SK-N-SH (cell line): ENCODE measurements at places on chromosomes 5 and 9.

DNA sequence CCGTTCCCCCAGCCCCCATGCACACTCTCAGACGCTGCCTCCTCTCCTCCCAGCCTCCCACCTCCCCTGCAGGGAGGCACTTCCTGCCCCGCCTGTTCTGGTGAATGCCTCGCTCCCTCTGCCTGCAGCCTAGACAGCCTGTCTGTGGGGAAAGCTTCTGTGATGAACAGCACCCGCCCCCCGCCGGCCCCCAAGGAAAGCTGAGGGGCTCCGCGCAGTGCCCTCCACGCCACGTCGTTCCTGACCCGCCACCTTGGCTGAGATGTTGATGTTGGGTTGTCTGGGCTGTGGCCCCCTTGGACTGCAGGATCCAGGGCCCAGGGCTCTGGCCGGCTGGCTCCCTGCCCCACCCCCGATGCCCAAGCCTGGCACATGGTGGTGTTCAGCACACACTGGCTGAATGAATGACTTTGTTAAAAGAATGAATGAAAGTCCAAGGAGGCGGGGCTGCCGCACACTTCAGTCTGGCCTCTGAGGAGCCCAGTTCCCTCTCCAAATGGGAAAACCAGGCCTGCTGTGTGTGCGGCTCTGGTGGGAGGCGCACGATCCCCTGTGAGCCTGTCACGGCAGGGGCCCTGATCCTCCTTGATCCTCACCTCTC is 2.1 kb upstream of the MYMK start:
- peaks cover 81% of the 10 kb centered on the region for H3K4me1 ChIP-seq
- H3K4me3 ChIP-seq: no peak overlapping the region
- no peaks in the 10 kb centered on the region for H3K27me3 ChIP-seq
- no peak overlapping the region for H3K27ac ChIP-seq

DNA sequence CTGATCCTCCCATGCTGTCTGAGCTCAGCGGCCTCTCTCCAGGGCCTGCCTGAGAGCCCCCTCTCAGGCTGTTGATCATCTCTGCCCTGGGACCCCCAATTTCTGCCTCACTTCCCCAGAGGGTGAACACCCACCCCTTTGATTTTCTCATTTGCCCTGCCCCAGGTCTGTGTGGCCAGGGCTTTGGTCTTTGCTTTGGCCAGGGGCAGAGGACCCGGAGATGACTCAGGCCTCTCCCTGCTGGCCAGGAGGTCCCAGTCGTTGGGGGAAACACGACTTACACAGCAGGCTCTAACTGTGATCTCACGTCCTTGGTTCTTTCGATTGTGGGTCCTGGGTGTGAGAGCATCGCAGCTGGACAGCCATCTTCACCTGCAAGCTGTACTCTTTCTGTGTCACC is 1.1 kb upstream of the ADAMTS2 start:
- H3K4me1 ChIP-seq: peaks cover 32% of the 10 kb centered on the region; the same call in 1 of the 2 replicates
- no peak overlapping the region; the same call in 1 of the 2 replicates for H3K27ac ChIP-seq
- no peaks in the 10 kb centered on the region for H3K36me3 ChIP-seq

DNA sequence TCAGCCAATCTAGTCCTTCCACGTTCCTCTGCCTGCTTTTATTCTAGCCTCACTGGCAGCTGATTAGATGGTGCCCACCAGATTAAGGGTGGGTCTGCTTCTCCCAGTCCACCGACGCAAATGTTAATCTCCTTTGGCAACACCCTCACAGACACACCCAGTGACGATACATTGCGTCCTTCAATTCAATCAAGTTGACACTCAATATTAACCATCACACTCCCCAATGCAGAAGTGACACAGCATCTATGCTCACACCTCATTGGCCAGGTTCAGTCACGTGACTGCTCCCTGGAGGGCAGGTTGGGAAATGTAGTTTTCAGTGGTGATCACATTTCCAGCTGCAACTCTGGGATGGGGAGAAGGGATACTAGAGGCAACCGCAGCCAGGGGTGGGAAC is 13.0 kb downstream of the SUSD3 start:
- no peaks in the 10 kb centered on the region for H3K36me3 ChIP-seq
- peak overlapping the region; percentile 77; the same call in 1 of the 2 replicates for H3K27ac ChIP-seq
- H3K4me3 ChIP-seq: no peak overlapping the region
- H3K4me1 ChIP-seq: no peaks in the 10 kb centered on the region
- peak; percentile 69 for DNase-seq

- H3K27me3 ChIP-seq: no peaks in the 10 kb centered on the region
- H3K4me1 ChIP-seq: no peaks in the 10 kb centered on the region
- no peaks in the 10 kb centered on the region for H3K36me3 ChIP-seq
- DNase-seq: no peak
- H3K4me3 ChIP-seq: no peak overlapping the region
Observed at GRCh38 chr5:90000351-90000750, 409.2 kb downstream of the CETN3 start.

DNA sequence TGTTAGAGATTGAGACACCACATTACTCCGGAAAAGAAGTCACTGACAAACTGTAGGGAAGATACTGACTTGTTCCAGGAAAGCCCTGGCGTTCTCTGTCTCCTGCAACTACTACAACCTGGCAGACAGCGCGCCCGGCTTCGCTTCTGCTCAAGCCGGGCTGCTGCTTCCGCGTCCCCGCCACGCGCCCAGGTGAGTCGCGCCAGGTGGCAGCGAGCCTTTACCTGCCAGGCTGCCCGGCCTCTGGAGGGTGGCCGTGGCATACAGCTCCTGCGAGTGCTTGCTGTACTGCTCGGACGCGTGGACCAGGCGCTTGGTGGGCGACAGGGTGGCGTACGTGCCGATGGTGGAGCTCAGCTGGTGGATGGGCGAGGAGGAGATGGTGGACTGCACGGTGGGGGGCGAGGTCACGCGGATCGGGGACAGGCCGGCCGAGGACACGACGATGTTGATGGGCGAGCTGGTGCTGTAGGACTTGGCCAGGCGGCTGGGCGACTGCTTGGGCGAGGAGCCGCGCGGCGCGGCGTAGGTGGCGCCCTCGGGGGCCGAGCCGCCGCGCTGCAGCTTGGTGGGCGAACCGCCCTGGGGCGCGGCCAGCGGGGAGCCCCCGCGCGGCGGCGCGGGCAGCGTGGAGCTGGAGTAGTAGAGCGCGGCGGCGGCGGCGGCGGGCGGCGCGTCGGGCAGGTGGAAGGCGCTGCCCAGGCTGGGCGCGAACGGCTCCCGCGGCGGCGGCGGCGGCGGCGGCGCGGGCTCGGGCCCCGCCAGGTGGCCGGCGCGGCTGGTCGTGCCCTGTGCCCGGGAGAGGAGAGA is 519.6 kb downstream of the CTNND2 start:
- no peak overlapping the region for H3K4me3 ChIP-seq
- H3K4me1 ChIP-seq: no peaks in the 10 kb centered on the region
- H3K36me3 ChIP-seq: no peaks in the 10 kb centered on the region
- peaks cover 37% of the 10 kb centered on the region for H3K27me3 ChIP-seq

DNA sequence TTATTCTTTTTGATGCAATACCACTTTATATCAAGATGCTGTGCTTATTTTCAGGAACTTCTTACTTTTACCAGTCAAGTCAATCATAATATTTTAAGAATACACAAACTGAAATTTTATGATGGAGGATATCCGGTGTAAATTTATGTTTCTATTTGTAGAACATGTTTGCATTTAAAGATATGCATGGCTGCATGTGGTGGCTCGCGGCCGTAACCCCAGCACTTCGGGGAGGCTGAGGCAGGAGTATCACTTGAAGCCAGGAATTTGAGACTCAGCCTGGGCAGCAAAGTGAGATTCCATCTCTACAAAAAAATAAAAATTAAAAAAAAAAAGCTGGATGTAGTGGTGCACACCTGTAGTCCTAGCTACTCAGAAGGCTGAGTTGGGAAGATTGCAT is 73.5 kb upstream of the ALDH1A1 start:
- H3K4me1 ChIP-seq: no peaks in the 10 kb centered on the region
- DNase-seq: no peak
- H3K4me3 ChIP-seq: no peak overlapping the region
- H3K36me3 ChIP-seq: no peaks in the 10 kb centered on the region

DNA sequence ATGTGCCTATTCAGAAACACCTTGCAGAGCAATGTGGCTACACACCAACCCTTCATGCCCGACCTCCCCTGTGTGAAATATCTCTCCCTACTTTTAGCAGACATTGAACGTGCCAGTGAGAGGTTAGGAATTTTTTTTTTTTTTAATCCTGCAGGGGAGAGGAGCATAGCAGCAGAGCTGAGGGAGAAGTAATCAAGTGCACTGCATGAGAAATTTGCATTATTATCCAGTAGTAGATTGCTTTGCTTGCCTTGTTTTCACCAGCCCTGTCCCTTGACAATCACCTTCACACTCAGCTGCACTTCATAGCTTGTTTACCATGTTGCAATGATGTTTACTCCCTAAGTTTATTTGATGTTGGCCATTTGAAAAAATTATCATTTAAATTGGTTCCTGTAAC is 489.6 kb upstream of the ZNF608 start:
- no peak overlapping the region for H3K4me3 ChIP-seq
- H3K27me3 ChIP-seq: no peaks in the 10 kb centered on the region
- 0 out of 2 replicates have a peak, but pooled peaks cover 3% of the 10 kb centered on the region for H3K4me1 ChIP-seq
- no peak overlapping the region for H3K27ac ChIP-seq
- no peak for DNase-seq

GRCh38 chr5:4233671-4234070 is 638.0 kb downstream of the IRX1 start:
- no peak for DNase-seq
- H3K4me3 ChIP-seq: no peak overlapping the region
- no peaks in the 10 kb centered on the region for H3K27me3 ChIP-seq

GRCh38 chr9:99221266-99221620 is 499 bp downstream of the ALG2 start:
- H3K36me3 ChIP-seq: peaks cover 42% of the 10 kb centered on the region
- H3K27me3 ChIP-seq: no peaks in the 10 kb centered on the region
- H3K4me1 ChIP-seq: peaks cover 11% of the 10 kb centered on the region
- no peak for DNase-seq
- peak overlapping the region; percentile 99 for H3K27ac ChIP-seq
- H3K4me3 ChIP-seq: peak overlapping the region; percentile 99

DNA sequence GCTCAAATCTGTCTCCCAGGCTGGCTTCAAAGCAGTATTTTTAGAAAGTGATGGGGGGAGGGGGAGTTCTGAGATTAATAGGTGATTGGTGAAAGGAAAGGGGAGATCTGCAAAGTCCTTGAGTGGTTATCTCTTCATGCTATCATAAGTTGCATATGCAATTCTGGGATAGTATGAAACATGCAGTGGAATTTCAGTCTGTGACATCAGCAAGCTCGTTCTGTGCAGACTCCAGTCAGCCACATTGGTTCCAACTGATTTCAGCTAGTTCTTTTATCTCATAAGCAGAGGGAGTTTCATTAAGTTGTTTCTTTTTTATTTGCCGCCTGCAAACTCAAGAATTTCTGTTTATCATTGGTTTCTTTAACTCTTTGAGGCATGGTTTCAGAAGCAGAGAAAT is 180.5 kb upstream of the SH3GL2 start:
- peaks cover 3% of the 10 kb centered on the region; the same call in 1 of the 2 replicates for H3K36me3 ChIP-seq
- no peaks in the 10 kb centered on the region for H3K4me1 ChIP-seq
- H3K27me3 ChIP-seq: no peaks in the 10 kb centered on the region

GRCh38 chr9:121612511-121612998 is 38.9 kb upstream of the DAB2IP start:
- H3K36me3 ChIP-seq: no peaks in the 10 kb centered on the region
- H3K27ac ChIP-seq: no peak overlapping the region
- no peaks in the 10 kb centered on the region for H3K27me3 ChIP-seq
- no peak for DNase-seq
- H3K4me1 ChIP-seq: peaks cover 25% of the 10 kb centered on the region; the same call in 1 of the 2 replicates
- H3K4me3 ChIP-seq: no peak overlapping the region

GRCh38 chr5:165981671-165982070 is 2309.8 kb upstream of the WWC1 start:
- H3K4me1 ChIP-seq: no peaks in the 10 kb centered on the region
- H3K27me3 ChIP-seq: no peaks in the 10 kb centered on the region
- H3K27ac ChIP-seq: no peak overlapping the region

GRCh38 chr5:35979715-35980114 is 11.5 kb downstream of the UGT3A1 start:
- no peak overlapping the region for H3K27ac ChIP-seq
- no peaks in the 10 kb centered on the region for H3K36me3 ChIP-seq
- no peak for DNase-seq

DNA sequence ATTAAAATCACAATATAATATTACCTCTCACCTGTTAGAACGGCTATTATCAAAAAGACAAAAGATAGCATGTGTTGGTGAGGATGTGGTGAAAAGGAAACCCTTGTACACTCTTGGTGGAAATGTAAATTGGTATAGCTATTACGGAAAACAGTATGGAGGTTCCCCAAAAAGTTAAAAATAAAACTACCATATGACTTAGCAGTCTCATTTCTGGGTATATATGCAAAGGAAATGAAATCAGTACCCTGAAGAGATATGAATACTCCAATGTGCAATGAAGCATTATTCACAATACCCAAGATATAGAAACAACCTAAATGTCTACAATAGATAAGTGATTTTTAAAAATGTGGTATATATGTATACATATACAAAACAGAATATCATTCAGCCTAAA is 199.9 kb downstream of the SNX18 start:
- H3K27me3 ChIP-seq: no peaks in the 10 kb centered on the region
- DNase-seq: no peak
- no peak overlapping the region for H3K27ac ChIP-seq
- no peaks in the 10 kb centered on the region for H3K36me3 ChIP-seq

DNA sequence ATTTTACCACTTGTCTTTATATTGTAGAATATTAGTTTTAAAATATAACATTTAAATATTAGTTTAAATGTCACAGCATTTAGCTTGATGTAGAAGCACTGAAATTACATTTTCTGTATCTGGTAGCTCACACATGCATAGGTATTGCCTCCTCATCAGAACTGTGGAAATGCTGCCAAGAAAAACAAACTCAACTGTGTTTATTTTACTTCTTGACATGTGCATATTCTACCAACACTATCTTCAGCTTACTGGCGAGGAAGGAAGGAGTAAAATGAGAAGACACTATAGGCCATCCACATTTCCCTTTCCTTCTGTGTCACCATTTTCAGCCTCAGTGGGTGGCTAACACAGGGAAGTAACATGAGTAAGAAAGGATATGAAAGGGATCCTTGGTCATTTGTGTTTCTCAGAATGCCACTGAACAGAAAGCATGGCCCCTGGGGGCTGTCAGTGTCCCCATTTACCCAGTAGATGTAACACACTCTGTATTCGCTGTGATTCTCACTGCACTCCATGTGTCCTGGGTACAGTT is 81.0 kb upstream of the HTR4 start:
- DNase-seq: no peak
- H3K4me1 ChIP-seq: peaks cover 15% of the 10 kb centered on the region; the same call in 1 of the 2 replicates
- H3K4me3 ChIP-seq: no peak overlapping the region
- no peaks in the 10 kb centered on the region for H3K36me3 ChIP-seq
- H3K27me3 ChIP-seq: no peaks in the 10 kb centered on the region
- no peak overlapping the region for H3K27ac ChIP-seq

GRCh38 chr9:101229606-101230005 is 155.2 kb downstream of the BAAT start:
- H3K27ac ChIP-seq: no peak overlapping the region
- H3K4me3 ChIP-seq: no peak overlapping the region
- H3K36me3 ChIP-seq: no peaks in the 10 kb centered on the region
- no peaks in the 10 kb centered on the region for H3K27me3 ChIP-seq
